ENCODE measurements at places on chromosomes 1 and 21.

DNA sequence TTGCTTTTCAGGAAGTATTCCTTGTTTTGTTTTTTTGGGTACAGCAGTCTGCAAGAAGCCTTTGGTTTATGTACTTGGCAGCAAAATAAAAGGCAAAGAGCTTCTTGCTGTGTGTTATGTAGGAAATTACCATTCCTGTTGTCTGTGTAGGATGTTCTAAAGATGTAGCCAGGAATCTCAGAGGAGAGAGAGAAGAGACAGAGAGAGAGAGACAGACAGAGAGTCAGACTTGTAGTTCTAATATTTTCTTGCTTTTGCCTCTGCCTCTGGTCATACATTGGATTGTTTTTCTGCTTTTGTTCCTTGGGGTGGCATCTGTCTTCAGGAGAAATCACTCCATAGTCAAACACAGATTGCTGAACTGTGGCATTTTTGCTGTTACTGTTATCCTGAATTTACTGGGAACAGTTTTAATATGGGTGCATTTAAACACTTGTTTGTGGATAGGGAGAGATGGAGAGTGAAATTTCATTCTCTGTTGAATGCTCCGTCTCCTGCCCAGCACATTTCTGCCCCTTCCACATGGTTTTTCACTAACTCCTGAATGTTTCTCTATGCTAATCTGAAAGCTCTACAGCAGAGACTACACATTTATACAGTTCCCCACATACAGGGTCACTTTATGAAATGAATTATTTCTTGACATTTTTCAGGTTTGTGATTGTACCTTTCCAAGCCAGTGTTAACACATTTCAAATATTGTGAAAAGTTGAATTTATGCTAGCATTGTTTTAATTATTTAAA lies 49.8 kb downstream of the POU2F1 start:
- no peak for DNase-seq

DNA sequence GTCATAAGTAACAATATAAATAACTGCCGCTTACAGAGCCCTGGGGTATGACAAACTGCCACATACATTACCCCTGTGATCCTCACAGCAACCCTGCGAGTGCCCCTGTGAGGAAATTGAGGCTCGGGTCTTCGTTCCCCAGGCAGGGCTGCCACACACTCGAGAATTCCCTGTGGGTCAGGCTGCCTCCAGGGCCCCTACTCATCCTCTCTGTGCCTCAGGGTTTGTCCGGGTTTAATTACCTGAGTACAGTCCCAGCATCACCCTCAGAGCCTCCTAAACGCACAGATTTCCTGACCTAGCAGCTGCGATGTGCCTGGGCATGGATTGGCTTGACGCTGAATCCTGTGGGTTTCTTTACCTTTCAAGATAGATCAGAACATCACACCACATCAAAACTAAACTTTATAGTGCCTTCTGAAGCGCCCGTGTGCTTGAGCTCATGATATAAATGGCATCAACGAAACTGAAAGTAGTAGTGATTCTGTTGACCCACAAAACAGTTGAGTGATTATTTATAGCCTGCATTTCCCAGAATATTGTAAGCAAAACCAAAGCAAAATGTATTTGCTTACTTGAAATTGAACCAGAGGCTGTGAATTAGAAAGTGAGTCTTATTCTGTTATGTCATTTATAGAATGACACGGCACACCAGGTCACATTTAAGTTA lies 14.0 kb downstream of the SLC37A1 start:
- no peak for DNase-seq

- DNase-seq: no peak
Measured at GRCh38 chr1:6099297-6099696, 53.6 kb downstream of the KCNAB2 start.

DNA sequence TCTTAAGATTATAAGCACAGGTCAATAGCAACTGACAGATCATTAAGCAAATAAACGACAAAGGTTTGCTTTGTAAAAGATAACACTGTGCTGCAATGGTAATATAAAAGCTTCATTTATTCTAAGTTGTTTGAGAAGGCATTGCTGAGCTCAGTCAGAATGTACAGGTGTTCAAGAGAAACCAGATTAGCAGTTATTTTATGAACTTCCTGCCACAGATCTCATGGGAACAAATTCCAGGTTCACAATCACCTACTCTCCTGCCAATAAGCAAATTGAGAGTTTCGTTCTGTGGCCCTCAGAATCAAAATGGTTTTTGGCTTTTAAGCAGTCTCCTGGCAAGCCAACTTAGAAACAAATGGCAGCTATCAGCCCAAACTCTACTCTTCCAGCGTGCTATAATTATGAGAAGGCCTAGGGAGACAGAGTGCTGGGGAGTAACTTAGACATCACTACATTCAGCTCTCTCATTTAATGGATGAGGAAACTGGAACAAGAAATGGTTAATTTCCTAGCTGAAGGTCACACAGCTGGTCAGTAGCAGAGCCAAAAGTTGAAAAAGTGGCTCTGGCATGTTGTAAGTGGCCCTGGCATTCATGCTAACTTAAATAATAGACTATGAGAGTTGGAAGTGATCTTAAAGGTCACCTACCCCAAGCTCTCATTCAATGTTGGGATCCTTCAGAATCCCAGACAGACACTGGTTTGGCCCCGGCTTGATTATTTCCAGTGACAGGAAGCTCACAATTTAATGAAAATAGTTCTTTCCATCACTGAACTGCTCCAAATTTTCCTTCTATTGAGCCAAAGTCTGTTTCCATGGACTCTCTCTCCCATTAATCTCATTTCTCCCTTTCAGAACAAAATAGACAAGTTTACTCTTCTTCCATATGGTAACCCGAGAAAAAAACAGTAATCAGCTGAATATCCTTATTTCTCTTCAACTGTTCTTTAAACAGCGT lies 82.6 kb upstream of the EDEM3 start:
- DNase-seq: no peak

DNA sequence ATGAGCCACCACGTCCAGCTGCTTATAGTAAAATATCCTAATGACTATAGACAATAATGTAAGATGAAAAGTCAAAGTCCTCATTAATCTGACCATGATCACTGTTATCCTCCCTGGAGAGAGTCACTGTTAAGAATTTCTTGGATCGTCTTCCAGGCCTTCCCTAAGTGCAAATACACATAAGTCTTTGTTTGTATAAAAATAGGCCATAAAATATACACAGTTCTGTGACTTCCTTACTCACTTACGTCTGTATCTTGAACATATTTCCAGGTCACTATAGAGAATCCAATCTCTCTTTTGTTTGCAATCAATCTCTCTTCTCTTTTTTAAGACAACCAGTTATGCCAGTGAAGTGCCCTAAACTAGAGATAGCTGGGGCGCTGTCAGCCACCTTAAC lies 89.1 kb upstream of the LYST start:
- DNase-seq: no peak

GRCh38 chr1:17438318-17439249 lies 893 bp downstream of the RCC2 start:
- DNase-seq: peak; percentile 60

DNA sequence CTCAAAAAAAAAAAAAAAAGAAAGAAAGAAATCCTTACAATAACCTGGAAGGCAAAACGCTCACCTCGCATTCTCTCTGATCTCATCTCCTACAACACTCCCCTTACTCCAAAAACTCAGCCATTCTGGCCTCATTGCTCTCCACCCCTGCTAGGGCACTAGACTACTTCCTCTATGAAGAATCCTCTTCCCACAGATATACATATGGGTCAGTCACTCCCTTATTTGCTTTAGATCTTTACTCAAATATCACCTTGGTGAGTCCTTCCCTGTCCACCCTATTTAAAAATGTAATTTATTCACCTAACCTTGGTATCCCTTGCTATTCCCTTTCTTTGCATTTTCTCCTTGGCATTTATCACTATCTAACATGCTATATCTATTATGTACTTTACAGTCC lies 24.6 kb upstream of the KIF1B start:
- no peak for DNase-seq

GRCh38 chr1:119298687-119299303 lies 69.8 kb upstream of the HAO2 start:
- DNase-seq: peak; percentile 44

- DNase-seq: no peak
Measured at GRCh38 chr1:219773775-219774174, 154.6 kb downstream of the SLC30A10 start.

DNA sequence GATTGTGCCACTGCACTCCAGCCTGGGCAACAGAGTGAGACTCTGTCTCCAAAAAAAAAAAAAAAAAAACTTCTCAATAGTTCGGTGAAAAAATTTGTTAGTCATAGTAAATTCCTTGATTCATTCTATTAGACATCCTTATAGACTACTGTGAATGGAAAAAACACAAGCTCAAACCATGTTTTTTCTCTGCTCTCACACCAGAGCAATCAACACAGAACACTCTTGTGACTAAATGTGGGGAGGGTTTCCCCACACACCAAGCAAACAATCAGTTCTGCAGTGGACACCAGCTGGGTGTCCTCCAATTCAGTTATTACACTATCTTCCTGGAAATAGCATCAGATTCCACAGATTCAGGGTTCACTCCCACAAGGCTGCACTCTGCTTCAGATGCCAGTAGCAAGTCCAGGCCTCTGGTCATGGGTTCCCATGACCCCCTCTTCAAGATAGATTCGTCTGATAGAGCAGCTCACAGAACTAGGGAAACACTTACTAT lies 69.1 kb upstream of the TEKT2 start:
- DNase-seq: no peak

GRCh38 chr1:109272021-109272799 lies 10.7 kb downstream of the PSRC1 start:
- DNase-seq: no peak

GRCh38 chr1:168179438-168180147 lies 831 bp downstream of the TIPRL start:
- DNase-seq: no peak

GRCh38 chr21:16455526-16455925 lies 725.7 kb downstream of the USP25 start:
- no peak for DNase-seq

DNA sequence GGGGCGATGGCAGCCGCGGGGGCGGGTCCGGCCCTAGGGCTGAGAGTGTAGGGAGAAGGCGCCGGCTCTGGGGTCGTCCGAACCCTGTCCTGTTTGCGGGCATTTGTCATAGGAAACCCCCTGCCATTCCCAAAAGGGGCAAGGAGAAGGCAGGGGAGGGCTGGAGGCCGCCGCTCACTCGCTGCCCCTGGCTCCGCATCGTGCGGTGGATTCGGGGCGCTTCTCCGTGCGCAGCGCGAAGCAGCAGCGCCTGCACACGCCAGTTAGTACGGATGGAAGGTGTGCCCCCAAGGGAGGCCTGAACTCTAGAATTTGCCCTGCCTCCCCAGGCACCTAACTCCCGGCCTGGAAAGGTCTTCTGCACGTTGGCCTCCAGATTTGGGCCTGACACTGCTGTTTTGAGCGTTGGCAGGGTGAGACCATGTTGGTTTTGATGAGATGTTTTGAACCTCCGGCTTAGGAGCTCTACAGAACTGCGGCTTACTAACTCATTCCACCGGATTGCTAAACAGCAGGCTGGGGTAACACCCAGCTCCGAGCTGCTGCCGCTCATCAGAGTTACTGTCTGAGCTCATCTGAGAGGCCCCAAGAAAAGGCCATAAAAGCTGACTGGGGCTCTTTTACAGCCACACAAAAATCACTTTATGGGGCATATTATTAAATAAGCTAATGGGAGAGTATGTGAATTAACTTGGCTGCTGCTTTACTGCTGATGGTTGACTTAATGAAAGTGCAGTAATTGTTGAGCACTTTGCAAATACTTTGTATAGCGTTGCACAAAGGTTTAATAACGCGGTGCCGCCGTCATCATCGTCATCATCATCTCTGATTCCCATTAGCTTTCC lies 987 bp downstream of the GPR137B start:
- peak; percentile 10 for DNase-seq

- no peak for DNase-seq
Measured at GRCh38 chr1:206794294-206794908, 22.1 kb upstream of the IL10 start.

DNA sequence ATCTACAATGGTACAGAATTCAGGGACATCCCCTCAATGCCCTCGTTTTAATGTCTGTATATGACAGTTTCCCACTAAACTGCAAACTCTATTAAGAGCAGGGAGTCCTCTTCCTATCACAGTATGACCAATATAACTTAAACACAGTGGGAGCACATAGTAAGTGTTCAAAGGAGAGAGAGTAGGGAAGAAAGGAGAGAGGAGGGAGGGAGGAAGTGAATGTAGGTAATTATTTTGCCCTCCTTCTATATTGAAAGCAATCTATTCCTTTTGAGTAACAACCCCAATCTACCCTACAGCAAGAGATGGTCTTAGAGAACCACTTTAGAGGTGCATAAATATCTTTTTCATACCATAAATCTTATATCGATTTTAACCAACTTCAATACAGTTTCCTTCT lies 121.4 kb downstream of the MRPL39 start:
- no peak for DNase-seq
